ENCODE measurements at places on chromosomes 2 and 18. TPM values are rescaled to one million over a fixed set of nuclear protein-coding genes. Genes with fewer than 3 reads are reported as not detected.

The THADA gene
- 38.0 TPM for total RNA-seq

The MARCO gene
- not detected for total RNA-seq

DNA sequence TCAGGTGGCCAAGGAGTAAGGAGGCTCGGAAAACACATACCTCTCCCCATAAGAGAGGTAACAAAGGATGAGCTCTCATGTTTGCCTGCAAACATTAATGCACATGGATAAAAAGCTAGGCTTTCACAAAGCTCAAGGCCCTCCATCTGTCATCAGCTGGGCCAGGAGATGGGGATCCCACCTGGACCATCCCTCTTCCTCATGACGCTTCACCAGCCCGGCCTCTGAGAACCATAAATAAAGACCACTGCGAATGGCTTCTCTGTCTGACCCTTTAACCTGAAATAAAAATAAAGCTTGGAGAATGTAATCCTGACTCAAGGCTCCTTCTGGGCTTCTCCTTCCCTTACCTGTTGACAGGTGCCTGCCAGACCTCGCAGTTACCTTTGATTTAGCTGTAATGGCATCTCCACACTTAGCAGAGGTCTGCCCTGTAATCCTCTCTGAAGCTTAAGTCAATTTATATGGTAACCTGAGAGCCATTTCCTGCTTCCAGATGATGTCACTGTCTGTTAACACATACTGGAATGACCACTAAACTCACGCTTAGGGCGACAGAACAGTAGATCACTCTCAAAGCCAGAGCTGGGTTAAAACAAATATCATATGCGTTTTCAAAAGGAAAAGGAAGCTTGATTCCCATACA lies 29.3 kb upstream of the FOXI3 start:
- no peak for DNase-seq

- DNase-seq, result no peak
Measured at GRCh38 chr2:234488913-234489451, 7.9 kb downstream of the ARL4C start.
